Stimulated activated CD4-positive, alpha-beta T cell treated with anti-CD3 and anti-CD28 coated beads, Interleukin-2, amount 100 ng/mL, for 24 hours (primary cell): ENCODE measurements at places on chromosomes 3 and 15.

DNA sequence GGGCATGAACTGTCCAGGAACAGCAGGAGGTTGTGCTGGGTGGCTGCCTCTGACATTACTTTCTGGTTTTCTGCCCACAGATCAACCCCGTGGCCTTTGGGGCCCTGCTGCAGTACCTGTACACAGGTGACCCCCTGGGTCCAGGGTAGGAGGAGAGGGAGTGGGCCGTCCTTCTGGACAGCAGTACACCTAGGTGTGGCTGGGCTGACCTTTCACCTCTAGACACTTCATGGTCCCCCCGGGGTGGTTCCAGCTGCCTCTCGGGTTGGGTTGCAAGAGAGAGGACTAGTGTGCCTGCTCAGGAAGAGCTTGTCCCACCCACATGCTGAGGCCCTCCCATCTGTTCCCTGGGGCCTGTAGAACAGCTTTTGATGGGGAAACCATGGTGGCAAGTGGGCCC, 3.7 kb downstream of the ABTB1 start:
- no peak for DNase-seq

GRCh38 chr15:29704950-29705597, 117.2 kb downstream of the TJP1 start:
- DNase-seq: no peak

DNA sequence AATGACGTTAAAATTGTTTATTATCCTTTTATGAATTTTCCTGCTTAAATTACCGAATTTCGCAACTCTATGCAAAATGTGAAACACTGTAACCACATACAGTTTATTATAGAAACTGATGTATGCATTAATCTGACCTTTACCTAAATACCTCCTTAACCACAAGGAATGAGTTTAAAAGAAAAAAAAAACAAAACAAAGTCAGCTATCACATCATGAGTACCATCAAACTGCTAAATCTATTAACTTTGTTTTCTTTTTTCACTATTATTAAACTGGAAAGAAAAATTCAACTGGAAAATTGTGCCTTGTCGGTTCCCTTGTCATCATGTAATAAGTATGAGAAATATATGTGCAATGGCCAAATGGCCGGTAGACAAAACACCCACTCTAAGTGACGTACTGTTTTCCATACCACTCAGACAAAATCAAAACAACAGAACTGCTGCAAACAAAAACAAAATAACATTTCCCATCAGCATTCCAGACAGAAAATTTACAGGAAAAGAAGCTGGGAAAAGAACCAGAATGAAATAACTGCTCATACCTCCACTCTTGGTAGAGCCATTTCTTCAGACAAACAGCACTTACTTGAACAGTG, 415.3 kb downstream of the FOXP1 start:
- no peak for DNase-seq

- DNase-seq: no peak
Observed at GRCh38 chr3:25349095-25349494, 79.0 kb upstream of the RARB start.

- no peak for DNase-seq
Observed at GRCh38 chr15:83198476-83198875, 9.1 kb downstream of the HDGFL3 start.

DNA sequence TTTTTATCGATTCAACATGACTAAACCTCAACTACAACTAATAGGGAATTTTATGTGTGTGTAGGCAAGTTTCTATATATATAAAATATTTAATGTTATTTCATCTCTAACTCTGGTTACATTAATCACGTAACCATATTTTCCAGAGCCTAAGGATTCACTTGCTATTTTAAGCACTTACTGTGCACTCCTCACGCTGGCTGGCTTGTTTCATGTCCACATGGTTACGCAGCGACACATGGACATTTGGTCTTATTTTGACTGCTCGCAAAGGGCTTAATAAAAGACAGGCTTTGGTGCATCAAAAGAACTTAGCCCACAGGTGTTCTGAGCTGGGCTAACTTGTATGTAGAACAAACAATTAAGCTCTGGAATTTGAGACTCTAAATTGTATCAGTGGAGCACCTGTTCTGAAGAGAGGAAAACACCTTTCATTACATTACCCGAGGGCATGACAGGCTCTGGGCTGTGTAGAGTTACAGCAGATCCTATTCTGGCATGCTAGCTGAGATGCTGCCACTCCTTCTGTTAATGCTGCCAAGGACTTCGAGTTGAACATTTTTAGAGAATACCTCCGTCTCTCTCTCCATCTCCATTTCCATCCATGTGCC, 130.0 kb upstream of the NR2F2 start:
- DNase-seq: no peak

DNA sequence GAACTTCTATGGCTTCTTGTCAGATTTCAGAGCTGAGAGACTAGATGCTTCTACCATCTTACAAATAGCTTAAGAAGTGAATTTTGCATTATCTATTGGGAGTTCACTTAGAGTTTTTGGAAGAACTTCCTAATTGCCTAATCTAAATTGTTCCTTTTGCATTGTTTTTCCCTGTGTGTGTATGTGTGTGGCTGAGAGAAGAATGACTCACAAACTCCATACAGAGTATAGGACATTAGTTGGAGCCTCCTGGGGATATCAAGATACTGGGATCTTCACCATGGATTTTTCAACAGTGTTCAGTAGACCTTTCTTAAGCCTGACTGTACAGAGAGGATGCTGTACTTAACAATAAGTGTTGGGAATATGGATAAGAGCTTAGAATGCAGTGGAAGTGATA, 10.9 kb downstream of the TLNRD1 start:
- no peak for DNase-seq

- no peak for DNase-seq
Observed at GRCh38 chr3:155525324-155525833, 219.5 kb downstream of the PLCH1 start.

DNA sequence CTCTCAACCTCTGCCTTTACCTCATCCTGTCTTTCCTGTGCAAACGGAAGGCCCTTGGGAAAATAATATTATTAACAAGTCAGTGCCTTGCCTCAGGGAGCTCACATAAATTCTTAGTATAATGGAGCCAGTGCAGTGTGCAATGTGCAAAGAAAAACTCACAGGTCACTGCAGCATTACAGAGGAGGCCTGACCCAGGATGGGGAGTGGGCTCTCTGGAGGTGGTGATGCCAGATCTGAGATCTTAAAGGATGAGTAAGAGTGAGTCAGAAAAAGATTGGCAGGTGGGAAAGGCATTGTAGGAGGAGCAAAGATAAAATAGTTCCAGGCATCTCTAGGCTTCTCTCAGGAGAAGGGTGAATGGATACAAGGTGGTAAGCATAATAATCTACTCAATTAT, 185.6 kb upstream of the ADAMTS9 start:
- no peak for DNase-seq
